ENCODE measurements at places on chromosomes 16 and 17.

GRCh38 chr16:53839150-53839549, 135.2 kb downstream of the FTO start:
- no peak for DNase-seq

- no peak for DNase-seq
Observed at GRCh38 chr17:74938194-74938950, 2.7 kb downstream of the OTOP3 start.

GRCh38 chr17:64107500-64108236, 22.3 kb downstream of the ERN1 start:
- DNase-seq, result no peak

GRCh38 chr16:65409510-65409909, 287.6 kb upstream of the CDH11 start:
- DNase-seq, result no peak

DNA sequence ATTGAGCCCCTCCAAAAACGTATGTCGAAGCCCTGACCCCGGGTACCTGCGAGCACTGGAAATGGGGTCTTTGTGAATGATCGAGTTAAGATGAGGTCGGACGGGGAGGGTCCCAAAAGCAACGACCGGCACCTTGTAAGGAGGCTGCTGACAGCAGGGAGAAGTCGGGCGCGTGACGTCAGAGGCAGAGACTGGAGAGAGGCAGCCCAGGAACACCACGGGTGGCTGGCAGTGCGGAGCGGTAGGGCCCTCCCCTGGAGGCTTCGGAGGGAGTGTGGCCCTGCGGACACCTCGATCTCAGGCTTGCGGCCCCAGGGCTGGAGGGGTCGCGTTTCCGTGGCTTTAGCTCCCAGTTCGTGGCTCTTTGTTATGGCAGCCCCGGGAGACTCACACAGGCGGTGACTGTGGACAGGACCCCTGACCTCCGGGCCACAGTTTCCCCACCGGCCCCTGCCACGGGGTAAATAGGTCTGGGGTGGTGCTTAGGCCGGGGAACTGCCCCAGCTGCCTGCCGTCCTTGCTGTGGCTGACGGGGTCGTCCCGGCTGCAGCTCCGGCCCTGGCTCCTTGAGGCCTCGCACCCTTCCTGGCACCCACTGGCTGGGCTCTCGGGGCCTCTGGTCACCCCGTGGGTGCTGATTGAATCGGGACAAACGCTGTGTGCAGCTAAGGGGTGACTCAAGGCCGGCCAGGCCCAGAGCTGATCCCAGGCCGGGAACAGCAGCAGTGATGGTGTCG, 10.6 kb upstream of the SSTR5 start:
- DNase-seq, result no peak

GRCh38 chr16:49474741-49475140, 101.1 kb downstream of the C16orf78 start:
- DNase-seq, result peak; percentile 14

DNA sequence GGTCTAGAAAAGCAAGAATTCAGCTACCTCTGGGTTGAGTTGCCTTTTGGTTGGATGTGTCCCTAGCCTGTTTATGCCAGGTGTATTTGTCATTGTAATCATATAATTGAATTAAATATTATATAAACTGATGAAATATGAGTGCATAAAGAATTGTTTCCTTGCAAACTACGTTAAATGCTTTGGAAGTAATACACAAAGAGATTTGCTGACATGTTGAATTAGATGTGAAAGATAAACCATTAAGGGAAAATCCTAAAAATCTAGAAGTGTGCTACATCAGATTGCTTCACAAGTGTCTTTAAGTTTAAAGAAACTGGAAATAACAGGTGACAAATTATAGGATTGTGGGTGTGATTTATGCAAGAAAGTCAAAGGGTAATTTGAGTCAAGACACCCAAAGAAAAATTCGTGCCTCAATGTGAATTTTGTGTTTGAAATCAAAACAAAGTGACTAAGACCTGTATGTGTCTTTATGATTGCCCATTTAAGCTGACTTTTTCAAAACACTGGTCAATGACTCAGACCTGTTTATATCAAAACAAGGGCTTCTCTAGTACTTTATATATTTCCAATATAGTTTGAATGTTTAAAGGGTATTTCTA, 5.1 kb upstream of the PYY start:
- DNase-seq, result no peak

GRCh38 chr17:65198653-65199382, 61.6 kb downstream of the RGS9 start:
- DNase-seq, result no peak

DNA sequence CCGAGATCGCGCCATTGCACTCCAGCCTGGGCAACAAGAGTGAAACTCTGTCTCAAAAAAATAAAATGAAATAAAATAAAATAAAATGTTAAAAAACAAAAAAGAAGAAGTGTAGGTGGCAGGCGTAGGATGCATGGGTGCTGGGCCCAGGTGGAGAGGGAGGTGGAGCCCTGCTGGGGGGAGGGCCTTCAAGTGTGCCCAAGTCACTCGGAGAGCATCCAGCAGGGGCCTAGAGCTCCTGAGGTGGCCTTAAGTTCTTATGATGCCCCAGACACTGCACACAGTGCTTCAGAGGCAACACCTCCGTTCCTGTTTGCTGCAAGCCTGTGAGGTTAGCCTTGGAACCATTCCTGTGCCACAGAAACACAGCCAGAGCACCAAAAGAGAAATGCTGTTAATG, 23.2 kb downstream of the IL4R start:
- DNase-seq, result no peak

DNA sequence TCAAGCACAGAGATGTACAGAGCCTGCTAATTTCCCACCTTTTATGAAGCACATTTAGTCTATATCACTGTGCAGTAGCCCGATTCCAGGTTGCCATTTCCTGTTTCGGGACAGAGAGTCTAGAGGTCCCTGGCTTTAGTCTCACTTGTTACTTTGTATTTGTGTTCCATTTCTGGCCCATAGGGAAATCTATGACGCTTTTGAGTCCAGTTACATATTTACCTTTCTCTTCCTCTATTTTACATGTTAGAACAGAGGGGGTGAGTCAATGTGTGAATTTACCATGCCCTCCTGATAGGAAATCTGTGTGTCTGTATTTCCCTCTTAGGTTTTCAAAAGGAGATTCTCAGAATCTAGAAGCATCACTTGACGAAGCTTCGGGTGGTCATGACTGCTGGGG, 227.1 kb upstream of the ZFHX3 start:
- DNase-seq, result no peak

DNA sequence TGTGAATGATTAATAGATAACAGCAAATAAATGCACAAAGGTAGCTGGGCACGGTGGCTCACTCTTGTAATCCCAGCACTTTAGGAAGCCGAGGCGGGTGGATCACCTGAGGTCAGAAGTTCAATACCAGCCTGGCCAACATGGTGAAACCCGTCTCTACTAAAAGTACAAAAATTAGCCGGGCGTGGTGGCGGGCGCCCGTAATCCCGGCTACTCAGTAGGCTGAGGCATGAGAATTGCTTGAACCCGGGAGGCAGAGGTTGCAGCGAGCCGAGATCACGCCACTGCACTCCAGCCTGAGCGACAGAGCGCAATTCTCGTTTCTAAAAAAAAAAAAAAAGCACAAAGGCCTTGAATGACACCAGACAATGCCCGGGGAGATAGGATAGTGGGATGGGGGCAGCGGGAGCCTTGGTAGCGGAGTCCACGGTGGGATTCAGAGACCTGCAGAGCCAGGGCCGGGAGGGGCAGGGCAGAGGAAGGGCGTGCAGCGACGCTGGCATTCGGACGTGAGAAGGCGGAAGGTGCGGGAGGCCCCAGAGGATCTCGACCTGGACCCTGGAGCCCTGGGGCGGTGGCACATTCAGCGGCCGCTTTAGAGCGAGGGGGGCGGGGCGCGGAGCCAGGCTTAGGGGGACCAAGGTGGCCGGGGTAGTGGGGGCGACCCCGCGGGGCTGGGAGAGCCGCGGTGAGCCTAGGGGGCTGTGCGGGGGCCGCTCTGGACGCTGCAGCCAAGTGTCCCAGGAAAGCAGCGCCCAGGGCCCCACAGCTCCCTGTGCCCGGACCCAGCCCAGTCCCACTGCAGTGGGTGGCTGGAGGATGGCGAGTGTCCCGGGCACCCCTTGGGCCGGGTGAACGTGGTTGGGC, 999 bp upstream of the FLYWCH2 start:
- peak; percentile 62 for DNase-seq

DNA sequence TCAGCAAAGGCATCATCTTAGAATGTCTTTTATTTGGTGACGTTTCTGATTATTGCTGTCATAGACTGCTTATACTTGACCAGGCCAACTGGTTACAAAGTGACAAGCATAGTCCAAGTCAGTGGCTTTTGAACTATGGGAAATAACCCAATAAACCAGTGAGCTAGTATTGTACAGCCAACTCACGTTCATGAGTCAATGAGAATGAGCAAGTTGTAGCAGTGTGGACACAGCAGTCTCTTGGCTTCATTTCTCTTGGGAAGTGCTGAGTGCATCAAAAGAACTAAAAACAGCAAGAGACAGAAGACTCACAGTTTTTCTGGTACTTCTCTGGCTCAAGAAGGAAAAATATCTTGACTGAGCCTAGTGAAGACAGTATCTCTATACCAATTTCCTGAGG, 36.9 kb upstream of the CRISPLD2 start:
- no peak for DNase-seq

DNA sequence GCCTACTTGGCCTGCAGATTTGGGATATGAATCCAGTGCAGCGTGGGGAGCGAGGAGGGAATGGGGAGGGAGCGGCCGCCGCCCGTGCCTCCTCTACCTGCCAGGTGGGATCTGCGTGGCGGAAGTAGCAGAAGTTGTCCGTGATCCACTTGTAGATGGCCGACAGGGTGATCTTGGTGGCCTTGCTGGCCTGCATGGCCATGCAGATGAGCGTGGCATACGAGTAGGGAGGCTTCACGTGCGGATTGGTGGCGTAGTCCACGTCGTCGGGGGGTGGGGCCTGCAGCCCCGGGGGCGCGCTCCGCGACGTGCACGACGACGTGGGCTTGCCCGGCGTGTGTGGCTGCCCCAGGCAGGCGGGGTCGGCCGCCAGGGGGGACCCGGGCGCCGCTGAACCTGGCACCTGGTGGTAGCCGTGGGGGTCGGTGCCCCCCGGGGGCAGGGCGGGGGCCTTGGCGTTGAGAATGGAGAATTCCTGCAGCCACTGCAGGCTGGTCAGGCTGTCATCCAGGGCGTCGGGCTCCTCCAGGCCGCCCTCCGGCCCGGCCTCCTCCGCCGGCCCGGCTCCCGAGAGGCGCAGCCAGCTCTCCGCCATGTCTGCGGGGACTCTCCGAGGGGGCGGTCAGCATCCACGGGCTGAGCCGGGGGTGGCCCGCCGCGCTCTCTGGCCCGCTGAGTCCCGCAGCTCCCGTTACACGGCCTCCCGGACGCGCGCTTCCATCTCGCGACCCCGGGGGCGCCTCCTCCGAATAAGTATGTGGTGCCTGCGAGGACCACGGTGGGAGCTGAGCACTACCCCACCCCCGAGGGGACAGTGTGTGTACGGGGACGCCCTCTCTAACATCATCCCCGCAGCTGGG, 1.0 kb downstream of the FOXJ1 start:
- peak; percentile 34 for DNase-seq

GRCh38 chr17:54435966-54436365, 464.7 kb upstream of the TOM1L1 start:
- DNase-seq, result no peak

- no peak for DNase-seq
Observed at GRCh38 chr16:75294773-75295459, 43.5 kb upstream of the BCAR1 start.

DNA sequence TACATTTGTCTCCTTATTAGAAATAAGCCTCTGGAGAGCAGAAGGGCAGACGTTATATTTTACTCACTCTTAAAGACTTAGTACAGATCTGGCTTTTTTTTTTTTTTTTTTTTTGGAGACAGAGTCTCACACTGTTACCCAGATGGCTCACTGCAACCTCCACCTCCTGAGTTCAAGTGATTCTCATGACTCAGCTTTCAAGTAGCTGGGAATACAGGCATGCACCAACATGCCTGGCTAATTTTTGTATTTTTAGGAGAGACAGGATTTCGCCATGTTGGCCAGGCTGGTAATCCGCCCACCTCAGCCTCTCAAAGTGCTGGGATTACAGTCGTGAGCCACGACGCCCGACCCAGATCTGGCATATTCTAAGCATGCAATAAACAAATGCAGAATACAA, 36.4 kb upstream of the TMEM97 start:
- no peak for DNase-seq

DNA sequence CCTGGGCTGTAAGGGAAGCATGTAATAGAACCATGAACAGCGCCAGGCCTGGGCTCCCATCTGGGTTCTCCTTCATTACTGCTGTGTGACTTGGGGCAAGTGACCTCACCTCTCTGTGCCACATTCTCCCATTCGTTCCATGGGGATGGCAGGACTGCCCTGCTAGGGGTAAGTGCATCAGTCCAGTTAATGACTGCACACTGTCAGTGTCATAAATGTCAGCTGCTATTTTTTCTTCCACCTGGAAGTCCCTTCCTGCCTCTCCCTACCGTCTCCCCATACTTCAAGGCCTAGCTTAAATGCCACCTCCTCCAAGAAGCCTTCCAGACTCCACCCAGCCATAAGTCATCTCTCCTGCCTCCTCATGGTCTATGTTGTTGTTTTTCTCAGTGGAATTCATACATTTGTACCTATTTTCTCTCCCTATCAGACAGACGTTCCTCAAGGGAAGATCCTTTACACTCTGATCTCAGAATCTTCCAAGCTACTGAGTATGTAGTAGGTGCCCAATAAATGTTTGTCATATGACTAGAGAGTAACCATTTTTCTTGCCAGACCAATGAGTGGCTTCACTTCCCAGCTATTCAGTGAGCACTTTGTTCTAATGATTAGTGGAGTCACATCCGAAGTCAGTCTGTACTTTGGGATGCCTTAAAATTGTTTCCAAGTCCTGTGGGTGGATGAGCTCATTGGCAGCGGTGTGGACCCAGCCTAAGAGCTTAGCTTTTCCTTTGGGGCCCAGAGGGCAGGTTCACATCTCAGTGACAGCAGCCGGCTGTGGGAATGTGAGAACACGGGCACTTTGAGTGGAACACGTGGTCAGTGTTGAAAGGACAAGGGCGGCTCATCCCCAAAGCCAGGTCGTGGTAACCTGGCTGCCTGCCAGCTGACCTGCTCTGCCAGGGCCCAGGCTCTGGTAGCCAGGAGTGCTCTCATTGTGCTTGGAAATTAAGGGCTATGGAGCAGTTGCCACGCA, 147.5 kb upstream of the GSE1 start:
- DNase-seq, result no peak

DNA sequence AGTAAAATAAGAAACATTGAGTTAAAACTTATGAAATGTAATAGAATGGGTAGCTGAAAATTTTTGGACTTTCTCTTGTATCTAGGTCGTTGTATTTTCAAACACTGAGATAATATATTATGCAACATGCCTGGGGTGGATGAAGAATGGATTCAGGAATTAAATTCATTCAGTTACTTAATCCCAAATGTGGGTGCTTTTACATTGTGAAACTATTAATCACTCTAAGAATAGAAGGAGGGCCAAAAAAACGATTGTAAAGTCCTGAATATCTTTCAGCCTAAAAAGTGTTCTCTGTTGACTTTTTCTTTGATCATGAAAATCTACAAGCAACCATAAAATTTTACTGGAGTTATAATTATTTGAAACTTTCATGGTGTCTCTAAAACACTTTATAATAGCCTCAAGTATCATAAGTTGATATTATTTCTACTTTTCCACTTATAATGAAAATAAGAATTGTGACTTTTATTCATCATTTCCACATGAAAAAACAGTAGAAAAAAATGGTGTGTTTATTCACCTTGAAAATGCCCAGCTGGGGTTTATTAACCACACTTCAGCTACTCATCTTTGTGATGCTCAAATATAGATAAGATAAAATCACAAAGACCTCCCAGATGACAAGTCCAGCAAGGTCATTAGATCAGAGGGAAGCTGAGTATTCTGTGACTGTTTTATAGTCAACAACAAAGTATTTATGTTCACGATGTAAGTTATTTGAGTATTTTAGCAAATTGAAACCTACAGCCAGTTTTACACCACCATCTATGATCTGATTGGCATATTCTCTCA, 619.9 kb upstream of the SOX9 start:
- no peak for DNase-seq

GRCh38 chr16:68117884-68118283, 32.7 kb downstream of the NFATC3 start:
- no peak for DNase-seq

All from femur (tissue), 1 donor.